Left ventricle myocardium inferior (tissue), 1 donor: ENCODE measurements at places on chromosomes 11 and 22. TPM values are rescaled to one million over a fixed set of nuclear protein-coding genes. Genes with fewer than 3 reads are reported as not detected.

Gene RFPL2
- 0.08 TPM for total RNA-seq

Gene PRR5L
- 1.3 TPM for total RNA-seq

Gene MDK
- total RNA-seq: 5.4 TPM

Gene C11orf91
- total RNA-seq: not detected

Gene MOGAT2
- not detected for total RNA-seq

Gene HYOU1
- total RNA-seq: 71.8 TPM
